Fibroblast of skin of back (primary cell): ENCODE measurements at places on chromosomes 6 and 20.

- DNase-seq, result peak; percentile 58
Measured at GRCh38 chr6:139519571-139520031, 145.2 kb upstream of the CITED2 start.

DNA sequence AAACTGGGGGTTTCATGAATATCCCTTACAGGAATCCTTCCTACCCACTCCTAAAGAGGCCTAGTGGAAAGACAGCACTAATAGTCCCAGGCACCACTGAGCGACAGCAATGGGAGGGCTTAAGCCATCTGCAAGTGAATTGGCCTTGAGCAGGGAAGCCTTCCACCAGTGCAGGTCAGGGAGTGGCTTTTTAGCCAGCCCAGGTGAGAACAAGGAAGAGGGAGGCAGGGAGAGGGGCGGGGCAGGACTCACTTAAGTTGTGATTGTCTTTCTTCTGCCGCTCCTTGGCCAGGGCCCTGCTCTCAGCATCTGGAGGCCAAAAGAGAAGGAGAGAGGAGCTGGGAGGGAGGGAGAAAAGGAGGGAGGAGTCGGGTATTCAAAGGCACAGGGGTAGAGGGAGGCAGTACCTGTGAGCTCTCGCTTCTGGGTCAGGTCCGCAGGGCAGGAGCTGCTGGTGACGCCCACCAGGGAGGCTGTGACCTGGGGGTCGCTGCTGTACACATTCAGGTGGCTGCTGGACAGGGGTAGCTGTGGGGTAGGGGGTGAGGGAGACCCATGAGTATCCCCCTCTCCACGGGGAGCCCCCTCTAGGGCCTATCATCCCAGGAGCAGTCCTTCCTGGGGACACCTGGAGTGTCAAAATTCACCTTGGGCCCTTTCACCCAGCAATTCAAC is 47.8 kb downstream of the TFEB start:
- DNase-seq, result no peak

DNA sequence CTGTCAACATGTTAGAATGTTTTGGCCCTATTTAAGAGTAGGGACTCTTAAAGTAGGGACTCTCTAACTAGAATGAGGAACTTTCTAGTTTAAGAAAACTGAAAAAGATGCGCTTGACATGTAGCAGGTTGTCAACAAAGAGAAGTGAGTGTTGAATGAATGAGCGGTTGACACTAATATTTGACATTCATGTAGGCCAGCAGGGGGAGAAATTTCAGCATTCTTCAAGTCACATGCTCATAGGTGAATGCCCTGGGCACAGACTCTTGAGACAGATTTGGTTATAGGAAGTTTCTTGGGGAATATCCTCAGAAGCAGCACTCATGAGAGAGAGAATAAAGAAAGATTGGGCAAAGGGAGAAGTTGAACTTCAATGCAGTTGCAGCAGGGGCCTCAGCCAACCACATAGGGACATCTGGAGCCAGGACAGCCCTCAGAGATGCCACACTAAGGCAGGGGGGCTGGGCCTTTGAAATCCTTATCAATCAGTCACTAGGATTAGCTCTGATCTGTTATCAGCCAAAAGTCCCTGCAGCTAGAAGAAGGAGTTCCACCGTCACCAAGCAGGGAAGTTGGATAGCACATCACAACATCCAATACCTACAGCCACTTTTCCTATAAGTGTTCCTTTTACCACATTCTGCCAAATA is 145.1 kb upstream of the FKBP1C start:
- DNase-seq, result no peak

DNA sequence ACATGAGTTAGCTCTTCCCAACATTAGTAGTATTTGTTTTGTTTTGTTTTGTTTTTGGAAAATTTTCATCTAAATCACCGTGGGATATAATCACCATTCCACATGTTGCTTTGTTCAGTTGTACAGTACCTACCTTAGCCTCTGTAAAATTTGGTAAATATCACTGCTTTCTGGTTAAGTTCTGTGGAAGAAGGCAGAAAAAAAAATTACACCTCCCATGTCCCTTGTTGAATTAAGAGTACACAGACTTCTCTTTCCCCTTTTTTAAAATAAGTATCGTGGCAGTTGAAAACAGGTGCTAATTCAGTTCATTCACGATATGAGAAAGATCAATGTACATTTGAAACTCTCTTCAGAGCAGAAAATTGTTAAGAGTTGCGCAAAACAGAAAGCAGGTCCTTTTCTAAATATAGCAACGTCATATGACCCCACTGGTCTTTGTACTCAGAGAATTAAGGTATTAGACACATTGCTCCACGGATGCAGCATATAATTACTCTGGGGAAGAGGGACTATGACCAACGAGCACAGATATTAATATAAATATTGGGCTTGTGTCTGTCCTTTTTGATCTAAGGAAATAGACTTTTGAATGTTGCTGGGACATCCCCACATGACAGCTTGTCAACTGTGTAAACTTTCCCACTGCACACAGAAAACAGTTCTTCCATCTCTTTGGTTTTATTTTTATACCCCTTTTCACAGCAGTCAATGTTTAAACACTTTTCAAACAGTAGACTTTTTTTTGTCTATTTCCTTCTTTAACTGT is 58.6 kb upstream of the ZNF217 start:
- DNase-seq, result no peak

DNA sequence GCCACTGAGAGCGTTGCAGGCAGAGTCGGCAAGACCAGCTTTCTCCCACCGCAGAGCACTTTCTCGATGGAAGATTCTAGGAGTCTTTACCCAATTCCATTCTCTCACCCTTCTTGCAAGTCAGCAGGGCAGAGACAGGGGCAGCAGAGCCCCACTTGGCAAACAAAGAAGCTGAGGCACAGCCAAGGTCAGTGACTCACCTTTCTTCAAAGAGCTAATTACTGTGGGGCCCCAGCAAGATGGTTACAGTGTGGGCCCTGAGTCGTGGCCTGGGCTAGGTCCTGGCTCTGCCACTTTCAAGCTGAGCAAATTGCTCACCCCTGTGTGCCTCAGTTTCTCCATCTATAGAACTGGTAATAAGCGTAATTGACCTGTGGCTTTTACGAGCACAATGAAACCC is 277.0 kb downstream of the PREX1 start:
- DNase-seq, result no peak

DNA sequence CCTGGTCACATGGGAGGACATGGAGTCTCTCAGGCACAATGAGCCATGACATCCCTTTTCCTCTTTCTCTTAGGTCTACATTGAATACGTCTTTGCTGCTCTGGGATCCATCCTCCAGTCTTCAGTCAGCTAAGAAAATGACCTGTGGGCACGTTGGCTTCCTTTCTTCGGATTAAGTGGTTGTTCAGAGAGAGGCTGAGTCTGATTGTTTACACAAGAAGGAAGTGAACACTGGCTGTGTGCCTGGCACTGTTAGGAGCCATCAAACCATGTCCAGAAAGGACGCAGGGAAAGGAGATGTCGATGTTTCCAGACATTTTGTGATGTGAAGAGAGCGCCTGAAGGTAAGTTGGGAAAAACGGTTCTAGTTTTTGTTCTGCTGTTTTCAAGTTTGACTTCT is 309.9 kb upstream of the CDYL start:
- DNase-seq, result no peak

- DNase-seq, result no peak
Measured at GRCh38 chr20:48673507-48673906, 154.3 kb downstream of the PREX1 start.

DNA sequence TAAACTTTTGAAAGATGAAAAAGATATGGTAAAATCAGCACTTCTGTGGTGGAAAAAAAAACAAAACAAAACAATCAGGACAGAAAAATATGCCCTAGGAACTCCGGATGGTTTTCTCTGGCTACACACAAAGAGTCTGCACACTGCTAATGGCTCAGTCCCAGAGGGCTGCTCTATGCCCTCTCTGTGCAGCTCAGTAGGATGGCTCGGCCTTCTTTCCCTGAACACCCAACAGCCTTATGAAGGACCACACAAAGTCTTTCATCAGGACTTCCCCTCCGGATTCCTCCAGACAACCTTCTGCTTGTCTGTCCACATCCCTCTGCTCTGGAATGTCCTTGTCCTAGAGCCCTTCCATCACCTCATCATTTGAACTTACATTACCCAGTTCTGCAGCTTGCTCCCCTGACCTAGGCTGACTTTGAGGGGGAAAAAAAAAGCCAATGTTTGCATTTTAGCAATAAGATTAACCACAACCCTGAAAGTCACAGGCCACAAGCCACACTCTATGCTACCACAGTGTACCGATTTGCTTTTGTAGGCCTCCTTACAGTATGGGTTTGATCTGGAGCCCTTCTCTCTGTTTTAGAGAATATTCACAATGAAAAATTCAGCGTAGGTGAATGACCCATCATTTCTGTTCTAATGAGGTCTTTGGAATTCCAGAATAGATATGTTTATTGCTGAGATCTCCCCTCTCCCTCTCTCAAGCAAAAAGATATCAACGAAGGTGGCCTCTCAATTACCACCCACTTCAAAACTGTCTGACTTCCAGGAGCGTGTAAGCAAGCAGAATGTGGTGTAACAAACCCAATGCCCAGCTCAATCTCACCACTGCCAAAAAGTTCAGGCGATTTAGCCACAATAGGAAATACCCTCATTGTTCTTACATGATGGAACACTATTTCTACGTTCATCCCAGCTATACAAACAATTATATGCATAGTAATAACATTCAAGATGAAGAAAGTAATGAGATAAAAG is 164.0 kb downstream of the GMDS start:
- no peak for DNase-seq
